ENCODE measurements at places on chromosomes 11 and 22.
A peak's percentile ranks its signal among the peaks of the same experiment; 100 is the strongest.

GRCh38 chr22:33163815-33164214 is 105.6 kb upstream of the SYN3 start:
- DNase-seq = no peak

DNA sequence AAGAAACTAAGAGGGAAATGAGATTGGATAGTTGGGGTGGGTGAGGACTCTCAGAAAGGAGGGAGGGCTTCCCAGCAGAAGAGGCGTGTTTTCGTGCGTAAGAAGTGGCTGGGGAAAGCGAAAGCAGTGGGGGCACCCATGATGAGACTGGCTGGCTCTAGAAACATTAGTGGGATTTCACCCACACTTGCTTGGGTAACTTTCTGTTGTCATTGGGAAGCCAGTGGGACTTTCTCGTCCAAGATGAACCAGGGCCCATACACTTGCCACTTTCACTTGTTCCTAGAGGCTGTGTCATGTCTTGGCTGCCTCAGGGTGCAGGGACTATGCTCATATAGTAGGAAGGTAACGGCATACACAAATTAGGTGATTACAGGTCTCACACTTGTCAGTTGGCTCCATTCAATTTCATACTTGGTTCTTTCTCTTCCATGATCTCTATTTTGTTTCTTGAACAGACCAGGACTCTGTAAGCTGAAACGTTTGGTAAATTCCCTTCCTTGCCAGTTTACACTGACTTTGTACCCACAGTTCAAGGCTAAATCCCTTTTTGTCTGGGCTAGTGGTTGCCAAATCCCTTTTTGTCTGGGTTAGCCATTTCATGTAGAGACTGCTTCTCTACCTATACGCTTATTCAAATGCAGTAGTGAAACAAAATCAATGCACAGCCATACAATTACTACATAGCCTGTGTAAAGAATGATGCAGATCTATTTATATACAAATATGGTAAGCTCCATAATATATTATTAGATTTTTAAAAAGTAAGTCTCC is 42.0 kb upstream of the CXCR5 start:
- no peak for DNase-seq

GRCh38 chr11:121802542-121802941 is 313.5 kb downstream of the BLID start:
- DNase-seq = no peak

- DNase-seq = no peak
Measured at GRCh38 chr11:27837895-27838563, 137.8 kb upstream of the BDNF start.

- DNase-seq = no peak
Measured at GRCh38 chr11:45879803-45880686, 5.4 kb upstream of the MAPK8IP1 start.

DNA sequence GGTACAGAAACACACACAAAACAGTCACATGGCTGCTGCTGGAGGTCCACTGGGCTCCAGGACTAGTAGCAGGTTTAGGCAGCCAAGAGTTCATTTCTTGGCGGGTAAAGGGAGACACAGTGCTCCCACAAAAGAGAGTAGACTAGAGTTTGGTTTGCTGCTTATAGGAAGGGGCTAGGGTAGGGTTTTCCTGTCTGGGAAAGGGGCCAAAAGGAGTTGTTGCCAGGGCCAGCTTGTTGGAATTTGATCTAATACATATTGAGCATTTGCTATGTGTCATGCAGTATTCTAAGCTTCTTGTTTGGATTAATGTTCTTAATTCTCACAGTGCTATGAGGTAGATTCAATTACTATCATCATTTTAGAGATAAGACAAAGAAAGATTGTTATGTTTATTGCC is 195.1 kb upstream of the PLET1 start:
- no peak for DNase-seq

- DNase-seq = no peak
Measured at GRCh38 chr11:19281041-19281440, 40.3 kb upstream of the E2F8 start.

GRCh38 chr22:37497062-37497599 is 10.9 kb upstream of the MFNG start:
- no peak for DNase-seq

- no peak for DNase-seq
Measured at GRCh38 chr11:30919389-30920152, 333.4 kb upstream of the MPPED2 start.

DNA sequence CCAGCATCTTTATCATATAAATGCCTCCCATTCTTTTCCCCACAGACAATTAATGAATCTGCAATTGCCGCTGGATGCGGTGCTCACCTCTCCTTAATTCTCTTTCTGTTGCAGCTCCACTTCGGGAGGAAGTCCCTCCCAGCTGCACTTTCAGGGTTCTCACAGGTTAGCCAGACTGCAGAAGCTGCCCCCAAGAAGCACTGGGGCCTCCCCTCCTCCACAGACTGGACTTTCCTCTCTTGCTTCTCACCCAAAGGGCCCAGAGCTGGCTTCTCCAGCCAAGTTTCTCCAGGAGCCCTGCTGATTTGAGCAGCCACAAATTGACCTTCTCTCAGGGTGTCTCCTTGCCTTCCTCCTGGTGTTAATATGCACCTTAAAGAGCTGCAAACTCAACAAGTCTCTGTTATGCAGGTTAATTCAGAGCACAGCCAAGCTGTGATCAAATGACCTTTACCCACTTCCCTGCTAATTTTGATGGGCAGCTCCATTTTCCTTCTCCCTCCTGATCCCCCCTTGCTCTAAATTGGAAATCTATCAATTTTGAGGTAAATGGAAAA is 298.9 kb downstream of the BUD13 start:
- no peak for DNase-seq

- no peak for DNase-seq
Measured at GRCh38 chr11:75035911-75036565, 47.3 kb downstream of the NEU3 start.

GRCh38 chr11:108197351-108197750 is 25.1 kb downstream of the NPAT start:
- DNase-seq = no peak

DNA sequence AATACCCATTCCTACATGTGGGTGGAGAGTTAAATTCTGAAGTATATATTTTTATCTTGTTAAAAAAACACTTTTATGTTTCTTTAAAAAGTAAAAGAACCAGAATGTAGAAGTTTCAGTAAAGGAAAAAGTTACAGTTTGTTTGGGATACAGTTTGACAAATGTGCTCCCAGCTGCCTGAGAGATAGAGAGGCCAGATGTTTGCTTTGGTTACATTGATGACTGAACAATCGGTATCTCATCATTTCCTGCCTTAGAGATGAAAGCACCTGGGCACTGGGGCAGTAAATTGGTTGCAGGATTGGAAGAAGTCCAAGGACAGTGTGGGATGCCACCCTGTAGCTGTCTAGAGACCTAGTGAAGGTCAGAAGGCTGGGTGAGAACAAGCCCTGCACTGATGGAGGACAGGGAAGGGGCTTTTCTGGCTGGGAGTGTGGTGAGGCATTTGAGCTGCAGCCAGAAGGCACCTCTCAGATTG is 16.6 kb downstream of the MED15 start:
- no peak for DNase-seq

GRCh38 chr11:79086056-79086455 is 354.8 kb downstream of the TENM4 start:
- DNase-seq = no peak

DNA sequence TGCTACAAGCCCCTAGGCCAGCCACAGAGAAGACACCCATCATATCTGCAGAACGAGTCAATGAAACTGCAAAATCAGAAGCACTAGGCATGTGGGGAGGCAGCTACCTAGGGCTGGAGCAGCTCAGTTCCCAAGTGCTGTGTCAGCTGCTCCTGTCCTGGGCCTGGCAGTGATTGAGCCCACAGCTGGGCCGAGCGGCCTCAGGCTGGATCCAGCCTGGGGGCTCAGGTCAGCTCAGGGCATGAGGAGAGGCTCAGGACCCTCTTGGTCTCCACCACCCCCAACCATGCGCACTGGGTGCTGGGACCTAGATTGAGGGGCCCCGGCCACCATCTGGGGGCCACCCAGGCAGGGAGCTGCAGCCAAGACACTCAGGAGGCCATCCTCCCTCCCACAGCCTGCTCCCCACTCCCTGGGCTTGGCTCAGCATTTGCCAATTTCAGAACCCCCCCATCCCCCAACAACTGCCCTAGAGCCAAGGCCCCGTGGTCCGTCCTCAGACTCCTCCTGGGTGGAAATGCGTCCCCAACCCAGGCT is 2.4 kb upstream of the TNNT3 start:
- no peak for DNase-seq

DNA sequence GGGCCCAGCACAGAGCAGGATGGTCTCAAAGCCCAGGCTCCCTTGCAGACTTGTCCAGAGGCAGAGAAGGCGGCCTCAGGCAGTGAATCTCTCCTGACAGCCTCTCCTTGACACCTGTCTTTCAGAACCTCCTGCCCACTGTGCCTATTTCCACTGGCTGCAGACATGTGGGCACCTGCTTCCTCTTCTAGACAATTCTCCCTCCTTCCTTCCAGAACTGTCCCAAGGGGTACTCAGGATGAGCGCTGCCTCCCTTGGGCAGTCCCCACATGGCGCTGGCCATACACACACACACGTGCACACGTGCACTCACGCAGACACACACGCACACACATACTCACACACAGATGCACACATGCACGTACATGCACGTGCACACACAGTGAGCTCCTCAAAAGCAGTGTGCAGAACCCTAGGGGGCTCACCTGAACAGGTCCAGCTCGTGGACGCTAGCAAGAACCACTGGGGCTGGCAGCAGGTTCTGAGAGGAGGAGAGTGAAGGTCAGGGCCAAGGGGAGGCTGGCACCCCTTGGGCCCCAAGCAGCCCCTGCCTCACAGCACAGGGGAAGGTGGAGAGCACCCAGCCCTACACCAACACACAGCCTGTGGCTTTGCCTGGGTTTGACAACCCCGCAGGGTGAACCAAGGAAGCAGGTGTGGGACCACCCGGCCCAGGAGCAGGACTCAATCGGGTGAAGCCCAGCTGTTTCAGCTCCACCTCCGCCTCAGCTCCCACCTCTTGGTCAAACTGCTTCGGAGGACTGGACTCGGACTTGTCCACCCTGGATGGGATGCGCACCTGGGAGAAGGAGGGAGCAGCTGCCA is 8.1 kb upstream of the PLXNB2 start:
- no peak for DNase-seq

DNA sequence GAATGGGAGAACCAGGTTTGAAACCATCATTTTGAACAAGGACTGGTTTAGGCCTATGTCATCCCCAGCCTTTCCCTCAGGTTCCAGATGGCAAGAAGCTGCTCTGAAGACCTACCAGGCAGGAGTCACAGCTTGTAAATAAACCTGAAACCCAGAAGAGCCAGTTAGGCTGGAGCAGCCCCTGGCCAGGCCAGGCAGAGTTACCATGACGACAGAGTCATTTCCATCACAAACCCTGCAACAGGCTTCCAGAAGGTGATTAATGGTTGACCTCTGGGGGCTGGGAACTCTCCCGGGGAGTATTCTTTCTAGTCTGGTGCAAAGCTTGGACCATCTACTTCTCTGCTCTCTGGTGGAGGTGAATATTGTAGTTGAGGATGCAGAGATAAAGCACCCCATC is 164.1 kb upstream of the NCAM1 start:
- no peak for DNase-seq

- no peak for DNase-seq
Measured at GRCh38 chr11:75509020-75509720, 16.6 kb downstream of the GDPD5 start.

DNA sequence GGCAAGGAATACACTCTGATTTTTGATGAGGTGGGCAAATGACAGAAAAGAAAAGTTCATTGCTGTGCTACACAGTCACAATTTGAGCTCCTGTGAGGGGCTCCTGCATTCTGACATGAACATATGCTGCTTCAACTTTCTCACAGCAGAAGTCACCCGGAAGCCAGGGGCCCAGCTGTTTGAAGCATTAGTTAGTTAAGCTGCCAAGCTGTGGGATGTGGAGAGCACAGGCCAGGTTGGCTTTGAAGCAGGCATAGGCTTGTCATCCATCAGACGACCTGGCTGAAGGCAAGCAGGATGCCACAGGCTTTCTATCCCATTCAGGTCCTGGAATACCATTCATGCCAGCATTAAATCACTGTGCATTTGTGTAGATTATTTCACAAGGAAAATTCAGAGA is 63.1 kb downstream of the MTNR1B start:
- DNase-seq = no peak

GRCh38 chr11:106998116-106998915 is 20.0 kb downstream of the GUCY1A2 start:
- no peak for DNase-seq

- DNase-seq = peak; percentile 59
Measured at GRCh38 chr11:118918686-118919280, 6.9 kb downstream of the BCL9L start.

- DNase-seq = no peak
Measured at GRCh38 chr22:38110008-38110862, at the start of gene BAIAP2L2. Gene BAIAP2L2 (minus strand): TSS chr22:38110684. CDS start chr22:38110525, 159 bp downstream.

- no peak for DNase-seq
Measured at GRCh38 chr22:47125603-47126002, 363.2 kb downstream of the TBC1D22A start.

- no peak for DNase-seq
Measured at GRCh38 chr11:7576726-7577290, 63.0 kb downstream of the PPFIBP2 start.

DNA sequence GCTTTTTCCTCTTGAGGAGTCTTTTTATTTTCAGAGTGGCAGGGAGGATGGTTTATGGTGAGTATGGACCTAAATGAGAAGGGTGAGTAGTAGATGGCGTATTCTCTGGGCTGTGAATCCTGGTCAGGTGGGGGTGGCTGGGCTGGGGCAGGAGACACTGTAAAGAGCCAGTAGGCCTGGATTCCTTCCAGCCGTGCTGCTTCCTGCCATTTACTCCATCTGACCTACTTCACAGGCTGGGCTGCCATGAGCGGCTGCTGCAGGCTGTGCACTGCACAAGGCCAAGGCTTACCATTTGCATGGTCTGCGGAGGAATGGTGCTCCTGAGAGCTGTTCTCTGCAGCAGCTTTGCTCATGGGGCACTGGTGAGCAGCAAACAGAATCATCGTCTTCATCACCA is 297.6 kb downstream of the KIRREL3 start:
- DNase-seq = no peak

DNA sequence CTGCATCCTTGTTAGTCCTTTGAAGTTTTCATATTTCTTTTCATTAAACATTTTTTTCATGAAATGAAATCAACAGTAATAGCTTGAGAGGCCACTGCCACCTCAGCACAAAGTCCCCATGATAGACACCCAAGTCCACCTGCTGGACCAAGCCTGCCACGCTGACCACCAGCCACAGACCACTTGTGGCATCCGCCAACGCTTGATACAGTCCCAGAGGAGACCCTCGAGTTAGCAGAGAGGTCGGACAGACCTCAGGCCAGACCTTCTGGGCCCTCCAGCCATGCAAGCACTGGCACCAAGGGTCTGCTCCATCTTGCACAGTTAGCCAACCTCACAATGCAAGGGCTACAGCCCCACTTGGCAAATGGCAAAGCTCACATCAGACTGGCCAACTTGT is 91.8 kb upstream of the RTL6 start:
- DNase-seq = no peak

DNA sequence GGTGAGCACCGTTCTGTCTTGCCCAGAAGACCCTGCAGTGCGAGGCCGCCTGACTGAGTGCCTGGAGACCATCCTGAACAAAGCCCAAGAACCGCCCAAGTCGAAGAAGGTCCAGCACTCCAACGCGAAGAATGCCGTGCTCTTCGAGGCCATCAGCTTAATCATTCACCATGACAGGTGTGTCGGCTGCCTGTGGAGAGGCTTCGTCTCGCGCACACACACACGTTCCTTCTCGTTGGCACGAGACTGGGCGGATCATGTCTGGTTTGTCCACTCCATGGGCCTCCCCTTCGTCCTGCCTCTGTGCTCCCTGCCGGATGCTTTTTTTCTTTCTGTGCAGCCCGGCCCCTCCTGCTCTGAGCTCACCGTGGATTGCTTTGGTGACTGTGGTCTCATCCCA is 51.1 kb downstream of the MUC6 start:
- no peak for DNase-seq

- DNase-seq = no peak
Measured at GRCh38 chr11:78207532-78208256, 19.0 kb downstream of the USP35 start.

All from H1 (cell line).